ENCODE measurements at places on chromosomes 1 and 21.

DNA sequence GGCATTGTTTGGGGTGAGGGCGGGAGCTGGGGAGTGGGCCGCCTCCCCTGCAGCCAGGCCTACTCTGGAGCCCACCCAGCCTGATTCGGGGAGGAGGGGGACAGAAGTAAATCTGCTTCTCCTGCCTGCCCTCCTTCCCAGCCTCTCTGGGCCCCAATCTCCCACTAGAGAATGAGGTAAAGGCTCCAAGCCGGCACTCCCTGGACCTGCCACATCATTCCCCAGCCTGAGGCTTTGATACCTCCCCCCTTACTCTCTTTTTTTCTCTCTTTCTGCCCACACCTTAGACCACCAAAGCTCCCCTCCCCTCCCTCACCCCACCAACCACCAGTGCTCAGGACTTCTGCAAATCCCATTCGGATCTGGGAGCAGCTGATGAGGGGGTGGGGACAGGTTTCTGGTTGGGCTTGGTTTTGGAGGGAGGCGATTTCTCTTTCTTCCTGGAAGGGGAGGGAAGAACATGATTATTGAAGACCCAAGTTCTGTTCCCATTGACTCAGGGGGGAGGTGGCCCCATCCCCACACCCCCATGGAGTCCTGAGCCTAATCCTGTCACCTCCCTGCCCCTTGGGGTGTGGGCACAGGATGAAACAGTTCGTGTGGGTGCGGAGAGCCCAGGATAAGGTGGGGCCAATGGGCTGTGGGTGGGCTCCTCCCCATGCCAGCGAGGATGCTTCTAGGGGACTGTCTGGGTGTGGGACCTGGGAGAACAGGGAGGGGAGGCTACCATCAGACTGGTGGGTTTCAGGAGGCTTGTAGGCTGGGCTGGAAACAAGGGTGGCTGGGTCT lies 1.3 kb downstream of the MAP7D1 start:
- DNase-seq, result peak; percentile 47

- no peak for DNase-seq
These were observed 3.1 kb upstream of the MAD2L2 start for GRCh38 chr1:11684070-11684469.

DNA sequence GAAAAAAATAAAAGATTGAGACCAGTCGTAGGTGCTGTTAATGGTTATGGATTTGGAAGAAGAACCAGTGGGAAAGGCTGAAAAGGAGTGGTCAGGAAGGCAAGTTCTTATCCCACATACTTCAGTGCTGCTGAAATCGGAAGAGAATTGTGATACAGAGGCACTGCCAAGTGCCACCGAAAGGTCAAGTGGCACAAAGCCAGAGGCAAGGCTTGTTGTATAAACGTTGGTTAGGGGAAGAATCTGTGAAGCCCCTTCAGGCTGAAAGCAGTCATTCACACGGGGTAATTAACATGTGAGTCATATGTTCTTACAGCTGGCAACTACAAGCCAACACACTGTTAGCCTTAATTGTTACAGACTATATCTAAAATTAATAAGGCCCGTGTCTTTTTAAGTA lies 48.8 kb downstream of the ZBTB40 start:
- peak; percentile 78 for DNase-seq

DNA sequence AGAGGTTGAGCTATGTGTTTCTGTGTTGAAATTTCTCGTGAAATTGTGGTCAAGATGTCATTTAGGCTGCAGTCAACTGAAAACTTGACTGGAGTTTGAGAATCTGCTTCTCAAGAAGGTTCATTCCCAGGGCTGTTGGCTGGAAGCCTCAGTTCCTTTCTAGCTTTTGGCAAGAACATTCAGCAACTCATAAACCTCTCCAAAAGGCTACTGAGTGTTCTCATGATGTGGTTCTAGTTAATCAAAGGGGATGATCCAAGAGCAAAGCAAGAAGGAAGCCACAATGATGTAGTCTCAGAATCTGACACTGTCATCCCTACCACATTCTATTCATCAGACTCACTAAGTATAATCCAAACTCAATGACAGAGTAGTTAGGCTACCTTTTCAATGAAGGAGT lies 66.6 kb downstream of the SPATA6 start:
- DNase-seq, result no peak

GRCh38 chr1:54397090-54397591 lies 9.1 kb downstream of the SSBP3 start:
- no peak for DNase-seq

DNA sequence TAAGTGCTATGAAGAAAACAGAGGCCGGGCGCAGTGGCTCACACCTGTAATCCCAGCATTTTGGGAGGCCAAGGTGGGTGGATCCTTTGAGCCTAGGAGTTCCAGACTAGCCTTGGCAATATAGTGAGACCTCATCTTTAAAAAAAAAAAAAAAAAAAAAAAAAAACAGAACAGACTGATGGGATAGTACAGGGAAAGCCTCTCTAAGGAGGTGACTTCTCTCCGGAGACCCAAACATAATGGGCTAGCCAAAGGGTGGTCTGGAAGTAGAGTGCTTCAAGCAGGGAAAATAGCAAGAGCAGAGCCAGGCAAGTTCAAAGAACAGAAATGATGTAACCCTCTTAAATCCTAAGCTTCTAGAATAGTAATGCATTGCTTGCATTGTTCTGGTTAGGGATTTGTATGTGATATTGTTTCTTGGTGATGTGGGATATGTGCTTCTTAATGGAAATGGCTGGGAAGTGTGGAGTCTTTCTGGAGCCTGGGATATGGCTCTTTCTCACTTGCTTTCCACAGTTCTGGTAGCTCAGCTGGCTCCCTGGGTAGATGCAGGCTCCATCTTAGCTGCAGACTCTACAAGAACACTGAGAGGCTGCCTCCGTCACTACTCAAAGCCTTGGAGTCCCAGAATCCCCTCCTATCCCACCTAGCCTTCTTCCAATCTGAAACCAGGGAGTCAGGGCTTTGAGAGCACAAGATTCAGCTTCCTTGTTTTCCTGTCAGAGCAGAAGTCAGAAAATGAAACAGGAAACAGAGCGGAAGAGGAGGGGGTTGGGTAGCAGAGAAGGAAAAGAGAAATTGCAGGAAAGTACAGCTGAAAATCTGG lies 1.9 kb upstream of the PIGV start:
- peak; percentile 35 for DNase-seq

- peak; percentile 9 for DNase-seq
These were observed 35.5 kb upstream of the HHAT start for GRCh38 chr1:210293171-210293607.

DNA sequence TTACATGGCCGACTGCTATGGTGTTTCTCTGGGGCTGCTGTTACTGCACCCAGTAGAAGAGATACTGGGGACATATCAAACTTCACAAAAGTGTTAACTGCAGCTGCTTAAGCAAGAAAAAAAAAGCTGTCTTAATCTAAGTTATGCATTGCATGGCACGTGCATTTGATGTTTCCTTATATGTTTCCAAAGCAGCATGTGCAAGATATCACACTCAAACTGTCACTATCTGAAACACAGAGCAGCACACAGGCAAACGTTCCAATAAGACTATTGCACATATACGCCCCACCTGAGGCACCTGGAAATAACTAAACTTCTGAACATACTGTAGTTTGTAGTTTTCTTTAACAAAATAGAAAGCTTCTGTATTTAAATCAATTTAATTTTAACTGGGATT lies 671.4 kb upstream of the ADGRL2 start:
- no peak for DNase-seq

DNA sequence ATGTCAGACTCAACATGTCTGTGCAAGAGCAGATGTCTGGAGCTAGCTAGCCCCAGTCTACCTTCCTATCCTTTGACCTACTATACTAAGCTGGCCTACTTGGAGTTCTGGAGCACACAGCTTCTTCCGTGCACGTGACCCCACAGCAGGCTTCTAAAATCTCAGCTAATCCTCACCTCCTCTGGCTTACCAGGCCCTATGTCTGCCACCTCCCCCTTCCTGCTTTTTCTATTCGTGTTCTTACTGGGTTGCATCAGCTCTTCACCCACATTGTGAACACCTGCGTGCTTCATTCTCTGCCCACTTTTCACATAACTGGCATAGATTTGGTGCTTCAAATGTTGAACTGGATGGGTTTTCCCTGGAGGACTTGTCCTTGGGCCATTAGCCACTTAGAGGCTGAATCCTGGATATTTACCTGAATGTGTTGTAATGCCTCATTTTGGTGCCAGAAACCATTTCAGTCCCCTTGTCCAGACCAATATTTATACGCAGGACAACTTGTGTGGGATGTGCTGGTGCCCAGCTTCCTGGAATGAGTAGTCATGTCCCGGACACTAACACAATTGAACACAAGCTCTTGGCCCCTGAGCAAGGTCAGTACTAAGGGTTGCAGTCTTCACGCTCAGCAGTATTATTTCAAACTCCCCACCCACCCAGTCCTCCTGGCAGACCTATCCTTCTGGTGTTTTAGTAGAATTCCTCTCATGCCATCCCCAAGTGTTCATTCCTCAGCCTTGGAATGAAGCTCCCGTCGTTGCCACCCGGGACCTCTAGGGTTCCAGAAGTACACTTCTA lies 24.0 kb downstream of the TENT5C start:
- no peak for DNase-seq

DNA sequence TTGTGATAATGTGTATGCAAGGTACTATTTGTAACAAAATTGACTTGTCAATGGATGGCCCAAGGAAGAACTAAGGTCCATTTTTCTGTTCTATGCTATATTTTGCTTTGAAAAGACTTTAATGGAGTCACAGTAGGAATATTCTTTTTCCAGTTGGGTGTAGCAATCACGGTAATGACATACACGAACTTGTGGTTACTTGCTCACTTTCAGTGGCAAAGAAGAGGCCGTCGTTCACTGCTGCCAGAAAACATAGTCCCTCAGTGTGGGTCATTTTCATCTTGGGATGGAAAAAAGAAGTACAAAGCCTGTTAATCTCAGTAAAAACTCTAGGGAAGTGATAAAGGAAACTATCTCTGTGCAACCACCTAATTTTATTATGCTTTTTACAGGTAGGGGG lies 47.8 kb upstream of the LAMC2 start:
- DNase-seq, result no peak

DNA sequence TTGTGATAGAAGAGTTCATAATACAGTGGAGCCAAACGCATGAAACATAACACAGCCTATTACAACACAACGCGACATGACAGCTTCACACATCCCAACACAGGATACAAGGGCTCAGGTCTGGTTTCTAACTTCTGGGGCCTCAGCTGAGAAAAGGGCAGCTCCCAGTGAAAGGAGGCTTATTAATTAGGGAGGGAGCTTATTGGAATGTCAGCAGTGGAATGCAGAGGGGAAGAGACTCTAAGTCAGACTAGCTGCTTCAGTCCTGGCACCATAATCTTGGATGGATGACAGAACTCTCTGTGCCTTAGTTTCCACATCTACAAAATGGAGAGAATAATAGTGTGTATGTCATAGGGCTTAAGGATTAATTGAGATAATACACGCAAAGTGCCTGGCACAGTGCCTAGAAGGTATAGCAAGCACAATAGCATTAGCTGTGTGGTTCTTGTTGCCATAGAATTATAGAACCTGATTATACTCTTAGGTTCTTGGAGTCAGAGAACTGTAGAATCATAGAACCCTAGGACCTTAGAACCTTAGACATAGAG lies 22.7 kb upstream of the SLC2A1 start:
- no peak for DNase-seq

GRCh38 chr1:192316942-192317450 lies at the start of gene RGS21:
Gene RGS21, plus strand, starts transcription at chr1:192316992. Its CDS starts 26,045 bp downstream, at chr1:192343037.
- no peak for DNase-seq

DNA sequence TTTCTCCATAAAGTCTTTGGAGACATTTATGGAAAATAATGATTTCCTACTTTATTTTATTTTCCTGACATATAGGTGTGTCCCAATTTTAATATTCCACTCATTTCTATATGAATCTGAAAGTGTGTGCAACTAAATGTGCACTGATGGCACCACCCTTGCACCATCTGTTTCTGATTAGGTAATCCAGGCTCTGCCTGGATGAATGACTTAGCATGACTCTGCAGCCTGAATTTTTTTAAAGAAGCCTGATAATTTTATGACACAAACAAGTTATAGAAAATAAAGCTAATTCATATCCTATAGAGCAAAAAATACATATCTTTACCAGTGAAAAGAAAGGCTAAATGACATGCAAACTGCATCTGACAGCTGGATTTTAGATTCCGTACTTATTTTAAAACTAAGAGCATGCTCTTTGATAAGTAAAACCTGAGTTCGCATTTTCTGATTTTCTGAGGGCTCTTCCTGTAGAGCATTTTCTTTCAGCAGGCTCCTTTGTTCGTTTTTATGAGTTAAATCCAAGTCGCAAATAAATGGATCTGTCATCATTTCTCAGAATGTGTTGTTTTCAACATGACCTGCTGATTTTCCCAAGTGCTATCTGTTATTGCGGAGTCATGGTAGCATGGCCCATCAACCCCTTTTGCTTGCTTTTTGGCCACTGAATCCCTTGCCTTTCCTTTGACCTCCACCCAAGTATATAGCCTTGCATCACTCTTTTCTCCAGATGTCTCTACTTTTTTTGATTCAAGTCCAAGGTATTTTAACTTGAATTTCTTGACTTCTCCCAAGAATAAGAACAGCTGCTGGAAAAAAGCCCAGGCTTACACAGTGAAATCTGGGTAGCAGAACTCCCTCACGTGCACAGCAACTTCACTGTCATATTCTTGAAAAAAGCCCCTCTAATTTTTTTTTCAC lies 52.8 kb upstream of the LYPLAL1 start:
- peak; percentile 93 for DNase-seq

DNA sequence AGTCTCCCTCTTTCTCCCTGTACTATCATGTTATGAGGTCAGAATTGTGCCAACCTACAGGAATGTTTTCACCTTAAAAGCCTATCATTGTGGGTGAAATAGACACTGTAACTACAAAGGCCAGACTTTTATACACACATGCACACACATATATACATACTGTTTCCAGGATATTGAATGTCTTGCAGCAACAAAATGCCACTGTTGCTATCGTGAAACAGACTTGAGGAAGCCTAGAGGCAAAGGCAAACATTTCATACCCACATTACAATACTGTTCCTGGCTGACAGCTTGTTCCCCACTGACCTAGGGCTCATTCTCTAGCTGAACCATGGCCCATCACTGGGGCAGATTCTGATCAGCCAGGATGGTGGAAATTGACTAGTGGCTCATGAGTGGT lies 125.1 kb upstream of the DUSP10 start:
- DNase-seq, result no peak

DNA sequence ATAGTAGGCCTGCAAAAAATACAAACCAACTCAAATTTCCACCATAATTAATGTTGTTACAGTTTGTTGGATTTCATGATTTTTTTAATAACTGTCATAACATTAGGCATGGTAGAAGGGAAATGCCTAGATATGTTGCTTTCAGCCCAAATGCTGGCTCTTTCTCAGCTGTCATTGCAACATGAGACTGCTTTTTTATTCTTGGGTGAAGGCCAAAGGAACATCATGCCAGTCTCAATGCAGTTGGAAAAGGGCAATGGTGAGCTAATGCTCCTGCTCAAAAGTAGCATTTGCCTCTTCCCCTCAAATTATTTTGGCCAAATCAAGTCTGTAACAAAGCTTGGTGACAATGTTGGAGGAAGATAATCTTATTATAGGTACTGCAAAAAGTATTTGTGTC lies 877.7 kb upstream of the PRMT6 start:
- no peak for DNase-seq

- no peak for DNase-seq
These were observed 8.4 kb downstream of the MYBPH start for GRCh38 chr1:203167026-203167912.

DNA sequence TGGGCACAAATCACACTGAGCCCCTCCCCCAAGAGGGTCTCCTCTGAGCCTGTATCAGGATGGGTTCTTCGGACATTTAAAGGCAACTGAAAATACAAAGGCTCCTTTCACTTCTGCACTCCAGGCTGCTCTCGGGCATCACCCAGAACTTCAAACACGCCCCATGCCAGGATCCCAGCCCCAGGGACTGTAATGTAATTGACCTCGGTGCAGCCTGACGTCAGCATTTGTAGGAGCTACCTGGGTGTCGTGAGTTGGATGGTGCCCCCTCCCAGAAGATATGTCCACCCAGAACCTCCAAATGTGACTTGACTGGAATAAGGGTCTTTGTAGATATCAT lies 95.2 kb downstream of the PSMG1 start:
- no peak for DNase-seq

Data from iris pigment epithelial cell (primary cell).